Islet precursor cell (in vitro differentiated cells): ENCODE measurements at places on chromosomes 4 and X.

- peak; percentile 83 for DNase-seq
Measured at GRCh38 chr4:78166622-78167021, 109.5 kb downstream of the FRAS1 start.

GRCh38 chrX:13433298-13433605 is 113.4 kb upstream of the ATXN3L start:
- no peak for DNase-seq

- no peak for DNase-seq
Measured at GRCh38 chr4:69689599-69689998, 36.6 kb upstream of the UGT2A1 start.

DNA sequence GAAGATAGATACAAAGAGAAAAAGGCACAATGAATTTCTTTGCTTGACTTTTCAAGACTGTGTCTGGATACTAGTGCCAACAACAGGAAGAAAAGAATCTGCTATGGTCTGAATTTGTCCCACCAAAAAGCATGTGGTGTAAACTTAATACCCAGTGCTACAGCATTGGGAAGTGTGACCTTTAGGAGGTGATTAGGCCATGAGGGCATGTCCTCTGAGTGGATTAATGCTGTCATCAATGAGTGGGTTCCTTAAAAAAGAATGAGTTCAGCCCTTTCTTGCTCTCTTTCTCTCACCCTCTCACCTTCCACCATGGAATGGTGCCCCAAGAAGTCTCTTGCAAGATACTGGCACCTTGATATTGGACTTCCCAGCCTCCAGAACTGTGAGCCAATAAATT is 155.7 kb upstream of the GPRIN3 start:
- DNase-seq: no peak

DNA sequence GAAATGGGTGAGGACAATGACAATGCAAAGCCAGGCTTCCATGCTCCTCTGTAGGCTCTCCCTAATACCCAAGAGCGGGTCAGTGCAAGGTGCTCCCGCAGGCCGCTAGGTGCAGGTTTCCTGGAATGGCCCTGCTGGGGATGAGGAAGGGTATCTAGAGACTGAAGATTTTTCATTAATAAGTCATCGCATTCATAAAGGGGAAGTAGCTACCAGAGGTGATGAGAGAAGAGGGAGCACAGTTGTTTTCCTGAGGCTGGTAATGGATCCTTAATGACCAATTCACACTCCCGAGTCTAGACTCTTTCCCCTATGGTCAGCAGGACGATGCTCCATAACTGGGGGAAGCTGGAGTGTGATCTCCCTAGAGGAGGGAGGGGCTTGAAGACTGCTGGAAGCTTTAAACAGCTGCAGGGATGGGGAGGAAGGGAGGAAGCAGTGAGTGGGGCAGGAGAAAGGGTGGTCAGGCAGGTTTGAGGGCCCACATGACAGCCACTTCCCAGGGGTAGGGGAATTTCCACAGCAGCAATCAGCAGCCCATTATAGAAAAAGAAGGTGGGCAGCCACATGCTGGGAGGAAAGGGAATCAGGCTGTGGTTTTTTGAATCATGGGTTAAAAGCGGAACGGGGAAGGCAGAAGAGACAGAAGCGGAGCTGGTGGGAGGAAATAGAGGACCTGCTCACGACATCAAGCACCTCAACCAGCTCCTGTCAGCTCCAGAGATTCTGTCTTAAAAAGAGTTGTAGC is 10.2 kb upstream of the ATP6AP2 start:
- DNase-seq: peak; percentile 62

DNA sequence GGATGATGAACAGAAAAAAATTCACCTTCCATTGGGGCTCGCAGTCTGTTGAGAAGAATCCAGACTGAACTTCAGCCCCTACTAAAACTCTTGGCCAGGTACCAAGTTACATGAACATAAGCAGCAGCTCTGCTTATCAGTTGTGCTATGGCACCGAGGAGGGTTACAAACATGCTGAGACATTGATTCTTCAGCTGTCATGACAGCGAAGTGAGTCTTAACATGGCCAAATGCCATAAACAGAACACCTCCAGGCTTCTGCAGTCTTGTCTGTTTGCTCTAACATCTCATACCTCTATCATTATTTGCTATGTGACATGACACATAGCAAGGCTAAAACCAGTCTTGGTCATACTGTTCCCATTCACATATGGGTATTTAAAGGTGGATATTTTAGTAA is 521.5 kb downstream of the GRID2 start:
- DNase-seq: no peak

DNA sequence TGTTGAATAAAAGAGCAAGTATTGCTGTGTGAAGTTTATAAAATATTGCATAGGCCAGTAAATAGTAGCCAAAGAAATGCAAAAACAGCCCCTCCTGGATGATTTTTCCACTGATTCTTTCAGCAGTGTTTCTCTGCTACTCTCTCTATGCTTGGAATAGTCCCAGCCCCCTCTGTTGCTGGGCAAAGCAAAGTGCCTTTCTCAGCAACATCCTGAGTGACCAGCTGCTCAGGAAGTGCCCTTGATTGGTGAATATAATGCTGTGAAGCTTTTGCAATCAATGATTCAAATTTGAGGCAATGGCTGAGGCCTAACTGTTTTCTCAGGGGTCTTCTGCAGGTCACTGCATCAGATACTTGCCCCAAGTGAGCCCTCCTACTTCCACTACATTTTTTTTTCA is 656.7 kb downstream of the ZNF674 start:
- no peak for DNase-seq

GRCh38 chr4:157889788-157890187 is 283.0 kb downstream of the GASK1B start:
- no peak for DNase-seq

DNA sequence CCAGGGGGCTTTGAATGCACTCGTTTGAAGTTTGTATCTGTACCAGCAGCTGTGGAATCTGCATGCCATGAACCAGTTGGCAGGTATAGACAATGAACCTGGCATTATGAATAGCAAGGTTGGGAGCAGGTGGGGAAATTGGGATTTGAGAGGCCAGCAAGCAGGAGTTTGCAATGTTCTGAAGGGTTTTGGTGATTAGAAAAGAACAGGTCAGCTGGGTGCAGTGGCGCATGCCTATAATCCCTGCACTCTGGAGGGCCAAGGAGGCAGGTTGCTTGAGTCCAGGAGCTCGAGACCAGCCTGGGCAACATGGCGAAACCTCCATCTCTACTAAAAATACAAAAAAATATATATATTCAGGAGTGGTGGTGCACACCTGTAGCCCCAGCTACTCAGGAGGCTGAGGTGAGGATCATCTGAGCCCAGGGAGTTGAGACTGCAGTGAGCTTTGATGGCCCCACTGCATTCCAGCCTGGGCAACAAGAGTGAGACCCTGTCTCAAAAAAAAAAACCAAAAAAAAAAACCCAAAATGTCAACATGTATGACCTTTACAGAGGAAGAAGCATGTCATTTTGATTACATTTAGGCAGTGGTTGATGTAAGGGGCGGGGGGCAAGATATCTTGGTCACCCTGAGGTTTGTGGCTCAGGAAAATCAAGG is 63.9 kb downstream of the TSC22D3 start:
- DNase-seq: peak; percentile 28

- no peak for DNase-seq
Measured at GRCh38 chr4:79923281-79923680, 149.7 kb downstream of the ANTXR2 start.

DNA sequence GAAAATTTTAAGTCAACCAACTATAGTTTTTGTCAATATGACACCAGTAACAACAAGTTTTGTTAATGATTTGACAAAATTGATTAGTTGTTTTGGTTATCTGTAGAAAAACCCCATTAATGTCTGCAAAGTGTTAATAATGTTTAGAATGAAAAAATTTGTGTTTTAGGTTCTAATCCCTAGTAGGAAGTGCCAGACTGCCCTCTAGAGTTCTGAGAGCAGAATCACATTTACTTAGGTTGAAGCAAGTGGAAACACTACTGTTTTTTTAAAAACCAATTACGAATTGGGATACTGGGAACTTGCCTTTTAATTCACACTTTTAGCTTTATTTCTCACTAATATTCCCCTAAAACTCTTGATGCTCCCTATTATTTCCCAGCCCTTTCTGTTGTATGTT is 101.1 kb upstream of the CYLC1 start:
- no peak for DNase-seq

GRCh38 chrX:12977761-12978204 is 2.9 kb downstream of the TMSB4X start:
- no peak for DNase-seq

GRCh38 chr4:99390055-99390454 is 37.5 kb upstream of the ADH1C start:
- no peak for DNase-seq

DNA sequence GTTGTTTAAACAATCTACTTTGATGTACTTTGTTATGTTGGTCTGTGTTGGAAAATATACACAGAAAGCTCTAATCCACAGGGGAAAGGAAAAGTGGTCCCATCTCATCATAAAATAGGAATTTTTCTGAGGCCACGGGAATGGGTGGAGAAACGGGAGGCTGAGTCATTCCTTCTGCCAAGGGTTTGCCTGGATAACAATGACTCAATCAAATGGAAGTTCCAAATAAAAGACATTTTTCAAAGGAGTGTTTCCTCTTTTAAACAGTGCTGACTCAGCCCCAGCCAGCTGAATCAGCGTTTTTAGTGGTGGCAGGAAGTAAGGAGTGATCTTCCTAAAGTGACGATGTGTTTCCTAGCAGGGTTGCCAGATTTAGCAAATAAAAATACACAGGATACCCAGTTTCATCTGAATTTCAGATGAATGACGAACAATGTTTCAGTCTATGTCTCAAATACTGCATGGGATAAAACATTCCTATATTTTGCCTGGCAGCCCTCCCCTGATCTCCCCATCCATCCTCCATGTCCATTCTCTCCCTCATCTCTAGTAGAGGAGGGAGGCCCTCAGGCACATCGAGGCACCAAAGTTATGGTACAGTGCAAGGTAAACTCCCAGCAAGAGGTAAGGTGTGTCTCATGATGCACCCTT is 345.4 kb upstream of the GATB start:
- DNase-seq: peak; percentile 90

DNA sequence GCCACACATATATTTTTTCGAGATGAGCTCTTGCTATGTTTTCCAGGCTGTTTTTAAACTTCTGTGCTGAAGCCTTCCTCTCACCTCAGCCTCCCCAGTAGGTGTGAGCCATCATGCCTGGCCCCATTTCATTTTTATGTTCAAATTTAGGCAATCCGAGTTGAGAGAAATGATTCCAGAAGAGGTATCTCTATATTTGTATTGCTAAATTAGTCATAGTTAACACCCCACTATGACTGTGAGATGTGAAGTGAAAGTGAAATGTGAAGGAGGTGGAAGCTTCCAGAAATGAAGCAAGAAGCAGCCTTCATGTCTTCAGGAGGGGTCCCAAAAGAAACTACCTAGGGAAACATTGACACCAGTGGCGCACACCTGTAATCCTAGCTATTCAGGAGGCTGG is 17.7 kb downstream of the APELA start:
- DNase-seq: no peak

GRCh38 chr4:128823025-128823661 is 13.6 kb downstream of the JADE1 start:
- DNase-seq: no peak

DNA sequence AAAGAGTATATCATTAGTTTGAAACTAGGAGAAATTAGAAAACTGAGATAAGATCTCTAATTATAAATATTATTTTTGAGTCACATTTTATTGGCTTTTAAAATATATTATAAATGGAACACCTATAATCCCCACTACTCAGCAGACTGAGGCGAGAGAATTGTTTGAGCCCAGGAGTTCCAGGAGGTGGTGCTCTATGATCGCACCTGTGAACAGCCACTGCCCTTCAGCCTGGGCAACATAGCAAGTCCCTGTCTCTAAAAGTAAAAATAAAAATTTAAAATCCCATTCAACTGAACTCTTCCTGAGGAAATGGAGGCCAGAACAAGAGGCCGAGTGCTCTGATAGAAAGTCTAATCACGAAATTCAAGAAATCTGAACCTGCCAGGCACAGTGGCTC is 6.3 kb upstream of the C4orf36 start:
- DNase-seq: peak; percentile 56

- no peak for DNase-seq
Measured at GRCh38 chr4:155582041-155582440, 84.6 kb upstream of the GUCY1A1 start.

- no peak for DNase-seq
Measured at GRCh38 chr4:47413521-47413920, 50.0 kb downstream of the COMMD8 start.

GRCh38 chr4:8245884-8246833 is 23.4 kb upstream of the HTRA3 start:
- no peak for DNase-seq

- no peak for DNase-seq
Measured at GRCh38 chr4:105058177-105058812, 88.4 kb upstream of the TET2 start.

- DNase-seq: no peak
Measured at GRCh38 chr4:86481440-86481839, 112.7 kb upstream of the PTPN13 start.

GRCh38 chr4:102754044-102754443 is 6.7 kb downstream of the MANBA start:
- DNase-seq: no peak

GRCh38 chrX:120144178-120144844 is 14.1 kb upstream of the RHOXF2 start:
- DNase-seq: no peak

DNA sequence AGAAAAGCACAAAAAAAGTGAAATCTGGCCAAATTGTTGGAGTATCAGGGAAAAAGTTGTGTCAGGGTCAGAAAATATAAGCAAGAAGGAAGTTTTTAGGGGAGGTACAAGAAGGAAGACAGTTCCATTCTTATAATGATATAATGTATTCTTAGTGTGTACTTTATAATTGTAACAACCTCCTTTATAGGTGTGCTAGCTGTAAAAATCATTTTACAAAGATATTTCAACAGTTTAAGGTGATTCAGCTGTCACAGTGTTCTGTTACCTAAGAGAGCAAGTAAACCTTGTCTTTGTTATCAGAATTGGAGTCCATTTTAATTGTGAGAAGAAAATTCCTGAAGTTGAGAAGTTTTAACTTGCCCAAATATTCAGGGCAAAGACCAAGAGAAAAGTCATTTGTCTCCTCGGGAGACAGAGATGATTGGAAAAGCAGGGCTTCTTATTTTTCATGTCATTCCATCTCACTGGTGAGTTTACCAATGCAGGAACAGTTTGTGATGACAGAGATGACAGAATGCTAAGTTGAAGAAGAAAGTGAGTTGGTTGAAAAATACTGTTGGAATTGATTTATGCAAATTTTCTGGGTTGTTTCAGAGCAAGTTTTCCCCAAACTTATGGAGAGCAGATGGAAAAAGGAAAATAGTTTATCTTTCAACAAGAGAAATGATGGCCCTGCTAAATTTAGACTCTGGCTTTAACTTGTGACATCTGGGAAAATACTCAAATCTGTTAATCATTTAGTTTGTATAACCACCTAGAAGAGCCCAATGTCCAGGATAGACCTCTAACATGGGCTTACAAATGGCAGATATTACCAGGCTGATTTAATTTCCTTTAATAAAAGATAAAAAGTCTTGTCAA is 14.8 kb downstream of the INTS6L start:
- DNase-seq: no peak

DNA sequence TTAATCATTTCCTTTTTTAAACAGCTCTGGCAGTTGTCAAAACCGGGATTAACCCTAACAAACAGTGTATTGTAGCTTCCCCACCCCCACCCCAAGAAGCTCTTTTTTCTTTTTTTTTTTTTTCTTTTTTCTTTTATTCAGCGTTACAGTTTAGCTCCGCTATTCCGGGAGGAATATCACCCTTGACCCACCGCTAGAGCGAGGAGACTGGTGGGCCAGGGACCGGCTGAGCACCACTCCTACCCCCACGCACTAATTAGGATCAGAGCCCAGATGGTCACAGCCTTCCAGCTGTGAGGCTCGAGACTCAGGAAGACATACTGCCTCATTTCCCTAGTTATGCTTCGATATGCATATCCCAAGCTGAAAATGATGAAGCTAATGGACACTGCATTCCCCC is 2.0 kb downstream of the PARM1 start:
- no peak for DNase-seq
